ENCODE measurements at places on chromosomes 12 and 14.

GRCh38 chr14:43735932-43736331 is 771.2 kb downstream of the FSCB start:
- no peak for DNase-seq

- DNase-seq: no peak
Measured at GRCh38 chr14:75298187-75298965, 19.7 kb downstream of the FOS start.

DNA sequence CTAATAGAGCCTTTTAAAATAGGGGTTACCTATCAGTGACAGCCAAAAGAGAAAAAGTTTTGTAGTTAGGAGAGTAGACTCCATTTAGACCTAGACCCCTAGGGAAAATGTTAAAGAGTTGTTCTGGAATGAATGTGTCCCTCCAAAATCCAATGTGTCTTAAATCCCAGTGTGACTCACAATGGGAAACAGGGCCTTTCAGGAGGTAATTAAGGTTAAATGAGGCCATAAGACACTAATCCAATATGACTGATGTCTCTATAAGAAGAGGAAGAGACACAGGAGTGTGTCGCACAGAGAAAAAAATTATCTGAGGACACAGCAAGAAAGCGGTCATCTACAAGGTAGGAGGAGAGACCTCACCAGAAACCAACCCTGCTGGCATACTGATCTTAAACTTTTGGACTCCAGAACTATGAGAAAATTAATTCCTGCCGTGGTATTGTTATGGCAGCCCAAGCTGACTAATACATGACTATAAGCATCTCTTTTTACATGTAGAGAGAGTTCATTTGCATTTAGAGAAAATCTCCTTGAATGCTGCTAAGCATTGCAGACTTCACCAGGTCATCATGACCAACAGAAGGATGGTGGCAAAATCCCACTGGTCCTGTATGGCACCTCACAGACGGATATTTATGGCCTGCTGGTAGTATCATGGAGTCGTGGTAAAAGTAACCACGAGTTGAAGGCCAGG is 259.6 kb upstream of the TMTC1 start:
- DNase-seq: no peak

DNA sequence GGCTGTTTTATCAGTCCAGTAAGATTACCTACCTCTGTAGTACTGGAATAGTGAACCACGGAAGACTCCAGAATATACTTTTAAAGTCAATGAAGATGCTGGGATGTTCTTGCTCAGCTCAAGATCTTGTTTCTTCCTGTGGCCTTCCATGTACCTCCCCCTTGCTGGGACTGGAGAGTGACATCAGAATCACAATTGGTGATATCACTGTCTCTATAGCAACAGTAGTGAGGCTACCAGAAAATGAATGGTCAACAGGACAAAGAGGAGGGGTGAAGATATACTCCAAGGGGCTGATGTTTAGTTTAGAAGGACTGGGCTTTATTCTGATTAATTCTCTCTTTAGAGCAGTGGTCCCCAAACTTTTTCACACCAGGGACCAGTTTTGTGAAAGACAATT is 3.8 kb downstream of the AKAP3 start:
- no peak for DNase-seq

DNA sequence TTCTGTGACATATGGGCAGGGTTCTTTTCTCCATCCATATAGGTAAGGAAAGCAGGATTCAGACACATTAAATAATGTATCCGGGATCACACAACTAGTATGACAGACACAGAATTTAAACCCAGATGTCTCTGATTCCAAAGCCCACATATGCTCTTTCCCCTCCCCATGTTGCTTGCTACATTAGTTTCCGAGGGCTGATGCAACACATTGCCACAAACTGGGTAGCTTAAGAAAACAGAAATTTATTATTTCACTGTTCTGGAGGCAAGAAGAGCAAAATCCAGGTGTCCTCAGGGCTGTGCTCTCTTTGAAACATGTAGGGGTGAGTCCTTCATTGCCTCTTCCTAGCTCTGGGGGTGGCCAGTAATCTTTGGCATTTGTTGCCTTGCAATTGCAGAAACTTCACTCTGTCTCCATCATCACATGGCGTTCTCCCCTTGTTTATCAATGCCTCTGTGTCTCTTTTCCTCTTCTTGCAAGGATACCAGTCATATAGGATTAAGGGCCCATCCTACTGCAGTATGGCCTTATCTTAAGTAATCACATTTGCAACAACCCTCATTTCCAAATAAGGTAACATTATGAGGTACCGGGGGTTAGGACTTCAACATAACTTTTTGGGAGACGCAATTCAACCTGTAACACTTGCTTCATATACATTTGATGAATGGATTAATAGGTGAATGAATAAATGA is 83.0 kb upstream of the CCND2 start:
- no peak for DNase-seq

DNA sequence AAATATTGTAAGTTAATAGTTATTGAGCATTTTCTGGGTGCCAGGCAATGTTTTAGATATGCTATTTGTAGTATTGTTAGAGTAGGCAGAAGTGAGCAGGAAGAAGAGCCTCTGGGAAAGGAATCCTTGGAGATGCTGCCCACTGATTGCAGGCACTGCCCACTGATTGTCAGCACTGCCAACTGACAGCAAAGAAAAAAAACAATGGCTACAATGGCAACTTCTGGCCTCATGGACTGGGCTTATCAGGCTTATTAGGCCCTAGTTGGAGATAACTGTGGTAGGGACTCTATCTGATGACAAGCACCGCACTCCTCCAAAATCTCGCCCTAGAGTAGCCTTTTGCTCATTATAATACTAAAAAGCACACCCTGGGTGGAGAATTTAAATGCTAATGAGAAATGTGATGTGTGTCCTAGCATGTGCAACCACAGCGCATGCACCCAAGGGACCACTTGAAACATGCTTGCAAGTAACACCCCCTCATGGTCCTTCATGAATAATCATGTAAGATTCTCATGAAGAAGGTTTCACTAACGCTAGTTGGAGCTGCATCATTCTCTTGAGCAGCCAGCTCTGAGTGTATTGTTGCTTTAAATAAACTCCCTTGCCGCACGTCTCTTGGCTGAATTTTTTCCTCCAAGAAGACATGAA is 103.5 kb upstream of the PPP4R3A start:
- no peak for DNase-seq

DNA sequence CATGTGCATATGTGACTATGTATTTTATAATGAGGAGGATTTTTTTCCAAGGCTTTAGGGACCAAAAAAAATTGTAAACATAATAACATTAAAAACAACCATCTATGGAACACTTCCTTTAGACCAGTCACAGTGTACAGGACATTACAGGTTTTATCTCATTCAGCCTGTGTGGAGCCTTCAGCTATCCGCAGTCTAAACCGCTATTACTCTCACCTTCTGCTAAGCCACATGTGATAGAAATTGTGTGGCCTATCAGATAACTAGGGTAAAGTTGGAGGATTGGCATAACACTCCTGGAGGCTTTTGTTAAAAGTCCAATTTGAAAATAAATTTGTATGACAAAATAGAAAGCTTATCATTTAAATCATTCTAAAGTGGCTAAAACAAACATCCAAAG is 281.2 kb upstream of the TMTC1 start:
- no peak for DNase-seq

GRCh38 chr12:124109760-124110159 is 136.7 kb downstream of the ZNF664 start:
- no peak for DNase-seq

DNA sequence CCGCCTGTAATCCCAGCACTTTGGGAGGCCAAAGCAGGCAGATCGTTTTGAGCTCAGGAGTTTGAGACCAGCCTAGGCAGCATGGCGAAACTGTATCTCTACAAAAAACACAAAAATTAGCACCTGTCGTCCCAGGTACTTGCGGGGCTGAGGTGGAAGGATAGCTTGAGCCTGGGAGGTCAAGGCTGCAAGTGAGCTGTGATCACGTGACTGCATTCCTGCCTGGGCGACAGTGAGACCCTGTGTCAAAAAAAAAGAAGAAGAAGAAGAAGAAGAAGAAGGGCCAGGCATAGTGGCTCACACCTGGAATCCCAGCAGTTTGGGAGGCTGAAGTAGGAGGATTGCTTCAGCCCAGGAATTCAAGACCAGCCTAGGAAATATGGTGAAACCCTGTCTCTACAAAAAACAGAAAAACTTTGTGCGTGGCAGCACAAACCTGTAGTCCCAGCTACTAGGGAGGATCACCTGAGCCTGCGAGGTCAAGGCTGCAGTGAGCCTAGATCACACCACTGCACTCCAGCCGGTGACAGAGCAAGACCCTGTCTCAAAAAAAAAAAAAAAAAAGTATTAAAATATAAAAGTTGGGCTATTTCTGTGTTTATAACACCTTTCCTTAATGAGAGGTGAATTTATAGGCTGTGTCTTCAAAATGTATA is 15.5 kb downstream of the RXYLT1 start:
- no peak for DNase-seq

- no peak for DNase-seq
Measured at GRCh38 chr14:31843361-31844091, 233.6 kb upstream of the ARHGAP5 start.

DNA sequence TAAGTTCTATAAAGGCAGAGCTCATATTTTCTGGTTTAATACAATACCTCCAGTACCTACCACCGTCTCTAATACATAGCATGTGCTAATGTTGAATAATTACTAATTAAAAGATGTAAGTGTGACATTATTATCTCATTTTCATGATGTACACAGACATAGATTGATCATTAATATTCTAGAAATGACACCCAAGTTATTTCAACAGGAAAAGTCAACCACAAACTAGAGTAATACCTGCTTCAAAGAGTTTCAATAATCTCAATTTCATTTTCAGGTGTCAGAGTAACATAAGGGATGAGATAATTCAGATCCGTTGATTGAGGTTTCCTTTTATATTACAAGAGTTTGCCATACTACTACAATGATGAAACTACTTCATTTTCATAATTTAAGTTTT is 388.9 kb downstream of the SOX5 start:
- DNase-seq: no peak

- DNase-seq: peak; percentile 52
Measured at GRCh38 chr12:27868139-27868538, 88.1 kb upstream of the MANSC4 start.

- no peak for DNase-seq
Measured at GRCh38 chr14:32938719-32939253, at the start of gene NPAS3. TSS of gene NPAS3 (plus strand) at chr14:32938879.

GRCh38 chr12:8951744-8952143 is 2.3 kb upstream of the M6PR start:
- DNase-seq: no peak

DNA sequence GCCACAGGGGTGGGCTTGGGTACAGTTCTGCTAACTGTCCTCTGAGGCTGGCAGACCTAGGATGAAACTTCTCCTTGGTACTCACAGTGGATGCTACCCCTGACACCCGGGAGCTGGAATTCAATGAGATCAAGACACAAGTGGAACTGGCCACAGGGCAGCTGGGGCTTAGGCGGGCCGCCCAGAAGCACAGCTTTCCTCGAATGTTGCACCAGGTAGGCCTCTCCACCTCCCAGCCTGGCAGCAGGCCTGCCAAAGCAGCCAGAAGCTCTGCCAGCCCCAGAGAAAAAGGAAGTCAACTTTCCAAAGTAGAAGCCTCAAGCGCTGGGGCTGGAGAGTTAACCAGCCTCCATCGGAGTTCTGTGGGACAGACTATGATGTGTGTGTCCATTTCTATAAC is 2.4 kb upstream of the NRL start:
- no peak for DNase-seq

GRCh38 chr12:67826946-67827720 is 162.1 kb upstream of the IFNG-AS1 start:
- no peak for DNase-seq

- no peak for DNase-seq
Measured at GRCh38 chr12:111767362-111768158, 827 bp downstream of the ALDH2 start.

- DNase-seq: no peak
Measured at GRCh38 chr12:19390051-19390598, 49.2 kb upstream of the AEBP2 start.

- DNase-seq: no peak
Measured at GRCh38 chr12:92556637-92557421, 146.0 kb upstream of the PLEKHG7 start.

DNA sequence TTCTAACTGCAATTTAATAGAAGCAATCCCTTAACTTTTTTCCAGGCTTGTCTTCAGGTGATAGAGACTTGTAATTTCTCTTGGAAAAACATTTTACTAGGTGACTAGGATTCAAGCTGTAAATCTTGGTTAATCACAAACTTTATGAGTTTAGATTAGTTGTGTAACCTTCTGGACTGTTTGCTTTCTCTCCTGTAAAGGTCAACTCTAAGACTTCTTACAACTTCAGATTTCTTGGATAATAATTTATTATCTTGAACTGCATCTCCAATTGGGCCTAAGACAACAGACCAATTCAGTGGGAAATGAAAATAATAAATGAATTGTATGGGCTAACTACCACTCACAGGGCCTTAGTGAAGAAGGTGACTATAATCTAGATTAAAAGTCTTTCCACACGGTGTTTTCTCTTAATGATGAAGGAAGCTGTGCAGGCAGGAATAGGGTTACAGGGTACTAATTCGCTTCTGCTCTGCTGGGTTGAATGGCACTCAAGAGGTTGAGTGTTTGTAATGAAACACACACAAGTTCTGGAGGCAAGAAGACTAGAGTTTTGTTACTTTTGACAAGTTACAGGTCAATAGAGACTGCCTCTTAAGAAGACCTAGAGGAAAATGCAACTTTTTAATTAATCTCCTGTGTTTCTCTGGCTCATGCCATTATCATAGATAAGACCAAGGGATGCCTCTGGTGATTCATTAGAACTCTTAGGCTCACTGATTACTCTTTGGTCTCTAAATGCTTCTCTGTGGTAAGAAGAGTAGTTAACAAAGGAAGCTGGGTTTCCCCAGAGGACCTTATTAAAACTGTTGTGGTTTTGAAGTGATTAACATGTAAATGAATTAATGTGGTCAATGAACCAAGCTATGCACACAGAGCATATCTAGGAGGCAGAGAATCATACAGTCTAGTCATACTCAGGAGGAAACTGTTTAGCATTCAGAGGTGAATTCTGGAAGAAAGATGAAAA is 30.0 kb upstream of the OR4E1 start:
- DNase-seq: no peak

- DNase-seq: no peak
Measured at GRCh38 chr14:37583358-37584210, 11.5 kb downstream of the FOXA1 start.

DNA sequence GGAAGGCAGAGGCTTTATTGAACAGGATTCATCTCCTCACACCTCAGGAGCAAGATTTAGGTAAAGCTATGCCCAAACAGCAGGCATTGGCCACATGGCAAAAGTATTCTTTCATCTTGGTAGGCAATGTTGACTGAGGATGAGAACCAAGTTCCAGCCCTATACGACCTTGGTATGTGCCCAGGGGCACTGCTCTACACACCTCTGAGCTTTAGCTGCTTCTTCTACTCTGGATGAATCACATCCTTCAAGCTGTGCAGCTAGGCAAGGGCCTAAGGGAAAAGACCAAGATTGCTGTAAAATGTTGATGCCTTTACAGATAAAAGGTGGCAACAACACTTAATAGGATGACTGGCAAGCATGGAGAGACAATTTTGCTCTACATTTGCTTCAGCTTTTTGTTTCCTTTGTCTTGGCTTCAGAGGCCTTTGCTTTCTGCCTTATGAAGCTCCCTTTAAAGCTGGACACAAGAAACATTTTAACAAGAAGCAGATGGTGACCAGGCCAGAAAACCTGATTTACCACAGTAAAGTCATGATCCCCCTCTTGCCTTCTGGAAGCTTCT is 183.3 kb upstream of the KITLG start:
- no peak for DNase-seq

All from GM04504 (cell line).